ENCODE measurements at places on chromosomes 12 and 14. TPM values are rescaled to one million over a fixed set of nuclear protein-coding genes. Genes with fewer than 3 reads are reported as not detected.

DNA sequence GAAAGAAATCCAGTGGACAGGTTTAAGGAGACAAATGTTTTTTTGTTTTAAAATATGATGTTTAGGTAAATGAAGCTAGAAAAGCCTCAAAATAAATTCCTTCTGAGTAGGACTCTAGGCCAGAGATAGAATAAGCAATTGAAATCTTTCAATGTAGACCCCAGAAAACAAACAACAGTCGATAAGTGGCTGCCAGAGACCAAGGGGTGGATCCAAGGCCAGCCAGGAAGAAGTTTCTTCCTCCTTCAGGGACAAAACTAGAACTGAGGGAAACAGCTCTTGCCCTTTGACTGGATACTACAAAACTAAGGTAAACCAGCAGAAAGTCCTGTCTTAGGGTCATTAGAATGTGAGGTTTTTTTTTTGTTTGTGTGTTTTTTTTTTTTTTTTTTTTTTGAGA lies 481.6 kb downstream of the RAD51B start:
- H3K36me3 ChIP-seq: no peaks in the 10 kb centered on the region
- no peak overlapping the region for H3K27ac ChIP-seq
- H3K4me3 ChIP-seq: no peak overlapping the region
- H3K27me3 ChIP-seq: no peaks in the 10 kb centered on the region
- DNase-seq: no peak

- H3K4me1 ChIP-seq: peaks cover 18% of the 10 kb centered on the region
- no peaks in the 10 kb centered on the region for H3K36me3 ChIP-seq
- no peak overlapping the region for H3K4me3 ChIP-seq
These were observed 6.7 kb downstream of the GPR132 start for GRCh38 chr14:105058521-105059034.

- no peak overlapping the region for H3K4me3 ChIP-seq
- no peaks in the 10 kb centered on the region for H3K27me3 ChIP-seq
- H3K27ac ChIP-seq: no peak overlapping the region
- no peaks in the 10 kb centered on the region for H3K36me3 ChIP-seq
- DNase-seq: no peak
These were observed 85.1 kb upstream of the C14orf180 start for GRCh38 chr14:104494483-104494882.

- peaks cover 38% of the 10 kb centered on the region for H3K4me1 ChIP-seq
- H3K27ac ChIP-seq: peak overlapping the region; percentile 18
- H3K27me3 ChIP-seq: no peaks in the 10 kb centered on the region
- H3K36me3 ChIP-seq: no peaks in the 10 kb centered on the region
These were observed 154.1 kb upstream of the ATP2B1 start for GRCh38 chr12:89862511-89863445.

DNA sequence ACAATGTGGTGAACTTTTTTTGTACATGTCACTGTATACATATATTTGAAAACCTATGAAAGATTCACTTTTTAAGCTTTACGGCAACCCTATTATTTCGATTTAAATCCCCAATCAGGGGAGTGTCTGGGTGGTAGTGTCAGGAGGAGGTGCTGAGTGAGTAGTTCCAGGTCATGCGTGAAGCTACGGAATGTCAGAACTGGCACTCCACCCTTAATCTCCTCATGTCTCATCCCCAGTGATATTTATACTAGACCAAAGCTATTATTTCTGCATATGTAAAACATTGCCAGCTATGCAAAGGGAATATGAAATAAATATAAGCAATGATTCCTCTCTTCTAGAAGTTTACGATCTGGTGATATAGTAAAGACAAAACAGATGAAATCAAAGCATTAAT lies 12.3 kb downstream of the NR1H4 start:
- no peaks in the 10 kb centered on the region for H3K27me3 ChIP-seq
- no peaks in the 10 kb centered on the region for H3K36me3 ChIP-seq
- no peaks in the 10 kb centered on the region for H3K4me1 ChIP-seq
- H3K27ac ChIP-seq: no peak overlapping the region
- no peak overlapping the region for H3K4me3 ChIP-seq

GRCh38 chr14:58145936-58146335 lies 6.1 kb downstream of the ARMH4 start:
- no peak overlapping the region for H3K4me3 ChIP-seq
- no peak for DNase-seq
- no peaks in the 10 kb centered on the region for H3K27me3 ChIP-seq
- no peak overlapping the region for H3K27ac ChIP-seq

The CKB gene
- total RNA-seq: 54.2 TPM

- H3K4me1 ChIP-seq: no peaks in the 10 kb centered on the region
- no peaks in the 10 kb centered on the region for H3K36me3 ChIP-seq
- no peak for DNase-seq
- H3K4me3 ChIP-seq: no peak overlapping the region
- H3K27me3 ChIP-seq: no peaks in the 10 kb centered on the region
These were observed 467.8 kb downstream of the MDGA2 start for GRCh38 chr14:47207617-47208016.

The CCDC38 gene
- 0.12 TPM for total RNA-seq

Data from neural progenitor cell (in vitro differentiated cells).